ENCODE measurements at places on chromosomes 2 and 18. TPM values are rescaled to one million over a fixed set of nuclear protein-coding genes. Genes with fewer than 3 reads are reported as not detected.

Gene GPR39
- total RNA-seq: 14.5 TPM

Gene SPAST
- total RNA-seq: 31.1 TPM

Gene RNF149
- 60.7 TPM for total RNA-seq

Gene FAM237A
- not detected for total RNA-seq

Measured in hepatocyte (in vitro differentiated cells).